ENCODE measurements at places on chromosomes 11 and 22.
A peak's percentile ranks its signal among the peaks of the same experiment; 100 is the strongest.

DNA sequence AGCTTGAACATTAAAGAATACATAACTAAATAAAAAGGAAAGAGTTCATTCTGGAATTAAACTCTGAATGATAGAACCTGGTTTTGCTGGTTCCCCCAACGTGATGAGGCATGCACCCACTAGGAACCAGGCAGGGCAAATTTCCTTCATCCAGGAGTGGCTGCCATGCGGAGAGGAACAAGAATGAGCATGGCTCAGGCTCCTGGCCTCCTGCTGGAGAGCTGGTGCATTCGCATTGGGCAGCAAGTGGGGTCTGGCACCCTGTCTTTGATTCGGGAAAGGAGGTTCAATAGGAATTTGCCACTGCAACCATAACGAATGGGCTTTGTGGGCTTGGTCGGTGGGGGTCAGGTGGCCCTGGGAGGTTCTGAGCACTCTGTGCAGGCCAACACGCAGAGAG is 169.8 kb upstream of the TENM4 start:
- DNase-seq: no peak

DNA sequence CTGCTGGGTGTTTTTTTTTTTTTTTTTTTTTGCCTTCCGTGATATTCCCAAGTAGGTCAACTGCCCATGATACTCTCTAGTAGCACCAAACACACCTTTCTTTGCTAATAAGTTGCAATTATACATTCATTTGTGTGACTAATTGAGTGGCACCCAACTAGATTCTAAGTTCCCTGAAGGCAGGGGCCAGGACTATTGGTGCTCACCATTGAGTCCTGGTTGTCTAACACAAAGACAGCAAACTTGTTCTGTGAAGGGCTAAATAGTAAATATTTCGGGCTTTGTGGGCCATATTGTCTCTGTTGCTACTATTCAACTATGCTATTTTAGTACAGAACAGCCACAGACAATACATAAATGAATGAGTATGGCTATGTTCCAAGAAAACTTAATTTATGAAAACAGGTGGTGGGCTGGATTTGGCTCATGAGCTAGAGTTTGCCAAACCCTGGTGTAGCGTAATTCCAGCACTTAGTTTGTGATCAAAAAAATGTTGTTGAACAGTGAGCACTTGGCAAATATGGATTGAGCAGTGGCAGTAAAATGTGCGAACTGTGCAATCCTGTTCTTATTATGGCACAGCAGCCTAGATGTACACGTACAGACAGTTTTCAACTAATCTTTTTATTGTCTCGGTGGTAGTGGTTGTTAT is 11.3 kb downstream of the ENDOD1 start:
- no peak for DNase-seq

- DNase-seq: no peak
Measured at GRCh38 chr11:112538534-112539280, 278.0 kb upstream of the PLET1 start.

GRCh38 chr22:37894939-37895670 is 11.0 kb upstream of the MICALL1 start:
- DNase-seq: no peak

DNA sequence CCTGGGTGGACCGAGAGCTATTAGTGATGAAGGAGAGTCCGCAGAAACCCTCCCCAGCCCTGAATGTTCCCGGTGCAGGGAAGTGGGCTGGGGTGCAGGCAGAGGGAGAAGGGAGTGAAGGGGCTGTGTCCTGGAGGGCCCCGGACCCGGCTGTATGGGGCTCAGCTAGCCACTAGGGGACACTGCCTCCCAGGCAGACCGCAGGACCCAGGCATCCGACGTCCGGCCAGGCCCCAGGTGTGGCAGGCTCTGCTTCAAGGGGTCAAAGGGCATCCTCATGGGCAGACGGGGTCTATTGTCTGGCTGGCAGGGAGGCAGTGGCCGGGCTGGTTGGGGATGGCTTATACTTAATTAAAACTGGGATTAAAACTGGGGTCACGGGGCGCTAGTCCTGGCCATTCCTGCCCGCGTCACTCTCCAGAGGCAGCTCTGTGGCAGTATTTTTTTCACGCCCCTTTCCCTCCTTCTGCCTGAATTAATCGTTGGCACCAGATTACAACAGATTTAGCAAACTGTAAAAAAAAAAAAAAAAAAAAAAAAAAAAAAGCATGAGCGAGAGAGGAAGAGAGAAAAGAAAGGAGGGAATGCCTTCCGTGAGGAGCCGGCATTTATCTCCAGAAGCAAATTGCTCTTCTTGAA is 5.1 kb downstream of the FLRT1 start:
- no peak for DNase-seq

DNA sequence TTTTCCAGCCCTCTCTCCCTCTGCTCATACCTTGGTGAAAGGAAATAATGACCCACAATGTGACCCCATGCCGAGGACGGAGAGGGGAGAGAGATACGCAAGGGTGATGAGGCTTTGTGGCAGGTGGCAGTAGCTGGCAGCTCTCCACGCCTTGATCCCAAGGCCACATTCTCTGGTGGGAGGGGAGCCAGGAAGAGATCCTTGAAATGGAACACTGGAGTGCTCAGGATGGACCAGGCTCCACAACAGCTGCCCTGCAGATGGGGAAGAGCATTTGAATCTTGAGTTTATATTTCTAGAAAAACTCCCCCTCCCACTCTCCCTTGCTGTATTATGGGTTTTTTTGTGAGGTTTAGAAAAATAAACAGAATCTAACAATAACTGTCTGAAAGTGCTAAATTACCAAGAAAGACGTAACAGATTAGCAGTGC is 61.6 kb upstream of the CDON start:
- DNase-seq: no peak

DNA sequence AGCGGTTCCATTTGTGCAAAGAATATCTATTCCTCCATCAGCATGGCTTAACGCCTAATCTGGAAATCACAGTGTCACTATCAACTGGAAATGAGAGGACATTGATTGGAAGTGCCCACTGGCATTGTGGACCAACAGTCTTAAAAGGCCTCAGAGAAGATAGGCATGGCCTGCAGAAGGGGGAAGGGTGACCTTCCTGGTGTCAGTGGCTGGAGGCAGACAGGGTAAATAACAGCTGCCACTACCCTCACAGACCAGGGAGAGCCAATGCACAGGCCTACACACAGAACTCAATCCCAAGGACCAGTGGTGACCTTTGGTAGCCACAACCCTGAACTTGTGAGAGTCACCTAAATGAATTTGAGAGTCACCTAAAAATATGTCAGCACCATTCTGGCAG is 36.0 kb downstream of the DDIAS start:
- DNase-seq: no peak

- DNase-seq: no peak
Measured at GRCh38 chr22:17917490-17917983, 106.8 kb downstream of the MICAL3 start.

GRCh38 chr11:11983427-11983826 is 25.0 kb downstream of the DKK3 start:
- DNase-seq: no peak

GRCh38 chr22:38872831-38873248 is 824 bp upstream of the CBX6 start:
- peak; percentile 24 for DNase-seq

GRCh38 chr11:29320196-29320595 is 696.6 kb downstream of the KCNA4 start:
- no peak for DNase-seq

GRCh38 chr11:47691979-47692378 is 23.2 kb downstream of the AGBL2 start:
- no peak for DNase-seq

GRCh38 chr22:29820961-29821290 is 17.1 kb downstream of the ASCC2 start:
- DNase-seq: no peak

DNA sequence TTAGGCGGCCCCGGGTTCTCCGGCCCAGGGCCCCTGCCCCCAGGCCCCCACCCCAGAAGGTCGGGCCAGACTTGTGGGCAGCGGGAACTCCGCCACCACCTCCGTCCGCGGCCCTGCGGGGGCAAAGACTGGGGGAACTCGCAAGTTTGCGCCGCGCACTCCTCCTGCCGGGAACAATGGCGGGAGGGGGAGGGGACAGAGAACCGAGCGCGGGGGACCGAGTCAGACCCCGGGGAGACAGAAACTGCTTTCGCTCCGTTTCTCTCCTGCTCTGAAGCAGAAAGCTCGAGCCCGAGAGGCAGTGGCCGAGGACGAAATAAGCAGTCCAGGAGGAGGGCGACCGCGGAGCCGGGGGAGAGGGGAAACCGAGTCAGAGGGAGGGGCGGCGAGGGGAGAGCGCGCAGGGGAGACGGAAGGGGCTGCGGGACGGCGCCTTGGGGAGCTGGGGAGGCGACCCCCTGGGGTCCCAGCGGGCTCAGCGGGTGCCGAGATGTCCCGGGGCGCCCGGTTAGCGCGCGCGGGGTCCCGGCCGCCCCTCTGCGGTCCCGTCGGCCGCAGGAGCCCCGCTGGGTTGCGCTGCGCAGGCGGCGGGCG is 555 bp downstream of the TP53I11 start:
- no peak for DNase-seq

GRCh38 chr11:70510571-70510970 is 112.2 kb downstream of the CTTN start:
- no peak for DNase-seq

GRCh38 chr22:42905702-42906183 is 48.7 kb upstream of the ARFGAP3 start:
- DNase-seq: no peak

DNA sequence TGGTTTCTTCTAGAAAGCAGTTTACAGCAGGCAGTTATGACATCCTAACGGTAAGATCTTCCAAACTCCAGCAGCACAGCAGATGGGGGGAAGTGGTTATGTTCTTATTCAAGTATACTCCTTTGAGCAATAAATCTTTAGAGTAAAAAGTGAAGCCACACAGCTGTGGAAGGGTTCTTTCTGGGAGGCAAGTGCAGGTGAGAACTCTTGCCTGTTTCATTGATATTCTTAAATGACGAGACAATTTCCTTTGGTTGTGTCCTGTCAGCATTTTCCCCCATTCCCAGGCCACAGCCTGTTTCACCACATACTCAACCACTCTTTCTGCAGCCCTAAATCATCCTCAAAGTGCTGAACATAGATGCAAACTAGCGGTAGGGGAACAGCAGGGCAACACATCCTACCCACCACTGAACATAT is 207.3 kb upstream of the MTNR1B start:
- peak; percentile 81 for DNase-seq

DNA sequence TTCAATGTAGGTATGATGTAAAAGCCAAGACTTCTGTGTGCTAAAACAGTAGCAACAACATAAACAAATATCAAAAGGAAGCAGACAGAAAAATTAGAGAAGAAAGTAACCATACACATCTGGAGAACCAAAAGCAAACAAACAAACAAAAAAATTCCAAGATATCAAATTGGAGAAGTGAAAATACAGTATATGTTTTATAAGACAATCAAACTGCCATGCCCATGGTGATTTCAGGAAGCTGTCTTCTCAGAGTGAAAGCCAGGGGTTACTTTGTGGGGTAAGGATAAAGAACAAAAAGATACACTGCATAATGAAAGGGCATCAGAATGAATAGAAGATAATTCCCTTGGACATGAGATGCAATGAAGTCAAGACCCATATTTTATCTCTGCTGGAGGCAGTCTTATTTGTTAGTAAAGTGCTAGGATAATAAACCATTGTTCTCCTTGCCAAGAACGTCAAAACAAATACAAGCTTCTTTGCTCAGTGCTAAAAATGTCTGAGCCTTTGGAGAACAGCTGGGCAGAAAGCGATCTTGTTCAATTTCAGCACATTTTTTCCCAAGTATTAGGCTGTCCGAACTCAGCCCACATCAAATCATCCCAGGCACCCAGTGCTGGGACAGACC is 38.1 kb upstream of the LDLRAD3 start:
- no peak for DNase-seq

GRCh38 chr11:77316733-77317342 is 15.4 kb upstream of the GDPD4 start:
- no peak for DNase-seq

GRCh38 chr11:88179971-88180629 is 4.9 kb upstream of the RAB38 start:
- no peak for DNase-seq

DNA sequence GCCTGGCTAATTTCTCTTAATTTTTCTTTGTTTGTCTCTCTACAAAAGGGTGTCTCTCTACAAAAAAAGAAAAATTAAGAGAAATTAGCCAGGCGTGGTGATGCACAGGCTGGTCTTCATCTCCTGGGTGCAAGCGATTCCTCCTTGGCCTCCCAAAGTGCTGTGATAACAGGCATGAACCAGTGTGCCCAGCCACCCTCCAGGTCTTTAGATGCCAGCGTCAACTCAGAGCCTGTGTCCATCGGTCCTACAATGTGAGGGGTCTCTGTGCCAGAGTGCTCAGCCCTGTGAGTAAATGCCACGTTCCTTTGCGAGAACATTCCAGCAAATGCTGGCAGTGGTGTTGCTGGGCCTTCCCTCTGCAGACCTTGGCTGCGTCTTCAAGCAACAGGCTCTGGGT is 62.7 kb downstream of the IGF2 start:
- DNase-seq: no peak

GRCh38 chr11:96235751-96236150 is 107.2 kb downstream of the MAML2 start:
- no peak for DNase-seq

DNA sequence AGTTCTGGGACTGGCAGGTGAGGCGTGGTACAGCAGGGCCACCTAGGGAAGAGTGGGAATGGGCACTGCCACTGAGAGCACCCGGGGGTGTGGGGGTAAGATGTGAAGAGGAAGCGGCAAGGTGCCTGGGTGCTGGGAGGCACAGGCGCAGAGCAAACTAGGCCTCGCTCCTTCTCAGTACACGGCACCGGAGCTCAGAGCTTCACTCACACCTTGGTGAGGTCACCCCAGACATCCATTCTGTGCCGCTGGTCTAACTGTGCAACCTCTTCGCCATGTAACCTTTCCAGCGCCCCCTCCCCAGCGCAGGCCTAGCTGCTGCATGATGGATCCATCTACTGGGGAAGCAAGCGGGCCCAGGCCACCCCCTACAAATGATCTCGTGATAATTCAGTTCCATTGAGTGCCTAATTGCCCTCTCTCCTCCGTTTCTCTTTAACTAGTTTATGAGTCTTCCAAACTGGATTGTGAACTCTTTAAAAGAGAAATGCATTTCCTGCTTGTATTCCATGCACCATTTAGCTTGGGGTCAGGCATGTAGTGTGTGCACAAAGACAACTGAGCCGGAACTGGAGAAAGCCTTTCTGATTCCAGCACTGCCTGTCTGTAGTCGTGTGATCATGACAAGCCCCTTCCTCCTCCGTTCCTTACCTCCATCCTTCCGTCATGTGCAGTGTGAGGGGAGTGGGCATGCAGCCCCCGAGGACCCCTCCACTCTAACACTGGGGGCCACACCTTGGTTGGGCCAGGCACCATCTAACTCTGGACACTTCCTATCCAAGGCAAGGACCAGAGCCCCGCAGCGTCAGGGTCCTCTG is 1475.2 kb downstream of the TBC1D22A start:
- no peak for DNase-seq

DNA sequence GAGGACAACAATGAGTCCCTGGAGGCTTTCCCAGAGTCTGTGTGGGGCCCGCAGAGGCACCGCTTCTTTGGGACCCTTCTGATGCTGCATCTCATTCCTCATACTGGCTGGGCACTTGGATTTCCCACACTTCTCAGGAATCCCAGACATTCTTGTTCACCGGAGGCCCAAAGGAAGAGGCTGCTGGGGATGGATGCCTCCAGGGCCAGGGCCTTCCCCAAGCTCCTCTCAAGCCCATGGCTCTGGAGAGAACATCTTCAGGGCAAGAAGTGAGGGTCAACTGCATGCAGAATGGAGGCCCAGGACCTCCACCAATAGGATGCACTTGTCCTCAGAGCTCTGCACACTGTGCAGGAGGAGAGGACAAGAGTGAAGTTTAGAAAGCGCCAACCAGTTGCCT is 34.6 kb downstream of the DKK3 start:
- no peak for DNase-seq

Measured in DND-41 (cell line).